Activated B cell treated with CpG ODN at 0.5 μM for 24 hours (primary cell): ENCODE measurements at places on chromosomes 12 and 14.
A peak's percentile ranks its signal among the peaks of the same experiment; 100 is the strongest.

DNA sequence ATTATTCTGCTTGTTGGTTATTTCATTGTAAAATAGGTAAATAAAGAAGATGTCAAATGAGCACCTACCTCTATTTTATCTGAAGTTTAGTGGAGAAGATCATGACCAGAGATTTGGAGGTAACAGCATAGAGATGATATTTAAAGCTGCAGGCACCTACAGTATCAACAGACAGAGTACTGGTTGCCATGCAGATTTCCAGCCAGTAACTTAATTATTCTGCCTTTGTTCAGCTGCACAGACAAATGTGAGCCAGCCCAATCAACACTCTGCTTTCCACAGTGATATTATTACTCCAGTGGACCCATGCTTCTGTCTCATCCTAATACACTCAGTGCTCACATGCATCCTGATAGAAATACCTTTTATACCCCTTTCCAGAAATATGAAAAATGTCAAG, 348.5 kb upstream of the RGS6 start:
- peaks cover 27% of the 10 kb centered on the region for H3K4me1 ChIP-seq
- H3K36me3 ChIP-seq = peaks cover 32% of the 10 kb centered on the region
- no peak overlapping the region for H3K4me3 ChIP-seq
- no peak overlapping the region for H3K27ac ChIP-seq

DNA sequence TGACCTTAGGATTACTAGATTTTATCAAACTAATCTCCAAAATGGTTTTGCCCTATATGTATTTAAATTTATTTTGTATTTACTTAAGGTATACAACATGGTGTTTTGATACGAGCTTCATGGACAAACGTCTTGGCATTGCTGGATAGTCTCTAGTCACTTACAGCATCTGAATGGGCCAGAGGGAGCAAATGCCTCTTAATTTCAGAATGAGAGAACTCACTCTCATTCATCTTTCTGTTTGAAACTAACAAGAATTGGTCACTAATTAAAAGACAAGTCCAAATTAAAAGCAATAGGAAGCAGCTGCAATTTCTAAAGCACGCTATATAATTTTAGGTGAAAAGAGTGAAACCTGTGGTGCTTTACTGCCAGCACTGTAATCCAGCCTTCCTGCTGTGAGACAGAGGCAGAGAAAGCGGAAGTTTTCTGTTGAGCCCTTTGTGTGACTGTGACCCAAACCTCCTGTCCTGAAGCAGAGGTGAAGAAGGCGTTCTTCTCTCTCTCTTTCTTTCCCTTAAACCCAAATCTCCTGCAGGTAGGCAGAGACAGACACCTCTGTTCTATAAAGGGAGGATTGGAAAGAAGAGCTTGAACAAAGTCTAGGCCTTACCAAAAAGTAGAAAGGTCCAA, 184.6 kb upstream of the NAV3 start:
- H3K27ac ChIP-seq = no peak overlapping the region
- no peak for DNase-seq
- no peaks in the 10 kb centered on the region for H3K27me3 ChIP-seq
- H3K4me1 ChIP-seq = no peaks in the 10 kb centered on the region
- H3K4me3 ChIP-seq = no peak overlapping the region

DNA sequence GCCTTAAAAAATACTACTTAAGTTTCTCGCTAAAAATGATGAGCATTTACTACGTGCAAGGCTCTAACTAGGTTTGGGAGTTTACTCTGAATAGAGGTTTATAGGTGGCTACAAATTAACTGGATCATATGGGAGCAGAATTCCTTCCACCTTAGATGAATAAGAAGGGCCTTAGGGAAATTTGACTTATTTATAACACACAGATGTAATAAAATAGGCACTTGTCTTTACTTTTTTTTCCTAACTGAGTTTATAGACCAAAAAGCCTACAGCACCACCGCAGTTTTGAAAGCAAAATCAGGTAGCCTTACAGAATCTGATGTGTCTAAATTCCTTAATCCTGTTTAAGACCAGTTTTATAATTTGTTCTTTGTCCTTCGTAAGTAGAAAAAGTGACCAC, 10.5 kb downstream of the AEBP2 start:
- H3K4me3 ChIP-seq = no peak overlapping the region
- H3K27ac ChIP-seq = no peak overlapping the region
- peaks cover 64% of the 10 kb centered on the region for H3K4me1 ChIP-seq
- H3K27me3 ChIP-seq = no peaks in the 10 kb centered on the region

GRCh38 chr12:1842183-1842904, 22.0 kb downstream of the LRTM2 start:
- no peak for DNase-seq
- peaks cover 34% of the 10 kb centered on the region for H3K4me1 ChIP-seq
- H3K27me3 ChIP-seq = peaks cover 9% of the 10 kb centered on the region
- no peaks in the 10 kb centered on the region for H3K36me3 ChIP-seq

- no peaks in the 10 kb centered on the region for H3K36me3 ChIP-seq
- H3K27me3 ChIP-seq = peaks cover 29% of the 10 kb centered on the region
- DNase-seq = no peak
- no peak overlapping the region for H3K27ac ChIP-seq
Observed at GRCh38 chr14:94998685-94999084, 158.6 kb downstream of the DICER1 start.

- DNase-seq = no peak
- H3K36me3 ChIP-seq = peaks cover 33% of the 10 kb centered on the region
- H3K4me3 ChIP-seq = no peak overlapping the region
- peaks cover 13% of the 10 kb centered on the region for H3K4me1 ChIP-seq
Observed at GRCh38 chr12:50633955-50634354, 129.2 kb downstream of the DIP2B start.

GRCh38 chr14:59464486-59465315, 479 bp downstream of the GPR135 start:
- H3K27me3 ChIP-seq = no peaks in the 10 kb centered on the region
- DNase-seq = peak; percentile 64
- H3K27ac ChIP-seq = peak overlapping the region; percentile 48
- peaks cover 14% of the 10 kb centered on the region for H3K4me1 ChIP-seq
- no peaks in the 10 kb centered on the region for H3K36me3 ChIP-seq
- H3K4me3 ChIP-seq = peak overlapping the region; percentile 86

DNA sequence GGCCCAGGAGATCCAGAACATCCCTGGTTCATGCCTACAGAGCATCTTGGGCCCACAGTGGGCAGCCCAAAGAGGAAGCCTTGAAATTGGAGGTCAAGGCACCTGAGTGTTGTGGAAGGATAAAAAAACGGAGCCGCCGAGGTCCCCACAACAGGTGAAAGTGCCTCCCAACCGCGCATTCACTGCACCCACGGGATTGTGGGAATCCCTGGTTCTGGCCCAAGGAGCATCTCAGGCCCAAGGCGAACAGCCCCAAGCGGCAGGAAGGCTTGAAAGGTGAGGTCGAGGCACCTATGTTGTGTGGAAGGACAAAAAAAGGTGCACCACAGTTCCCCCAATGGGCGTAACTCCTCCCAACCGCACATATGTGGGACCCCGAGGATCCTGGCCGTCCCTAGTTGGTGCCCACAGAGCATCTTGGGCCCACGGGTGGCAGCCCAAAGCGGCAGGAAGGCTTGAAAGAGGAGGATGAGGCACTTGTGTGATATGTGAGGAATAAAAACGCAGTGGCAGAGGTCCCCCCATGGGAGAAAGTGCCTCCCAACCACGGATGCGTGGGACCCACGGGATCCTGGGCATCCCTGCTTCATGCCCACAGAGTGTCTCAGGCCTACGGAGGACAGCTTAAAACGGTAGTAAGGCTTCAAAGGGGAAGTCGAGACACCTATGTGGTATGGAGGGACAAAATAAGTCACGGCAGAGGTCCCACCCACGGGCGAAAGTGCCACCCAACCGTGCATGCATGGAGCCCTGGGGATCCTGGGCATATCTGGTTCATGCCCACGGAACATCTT, 583.9 kb downstream of the ALG10 start:
- H3K4me3 ChIP-seq = no peak overlapping the region
- H3K27ac ChIP-seq = no peak overlapping the region
- peak; percentile 1 for DNase-seq
- no peaks in the 10 kb centered on the region for H3K27me3 ChIP-seq

DNA sequence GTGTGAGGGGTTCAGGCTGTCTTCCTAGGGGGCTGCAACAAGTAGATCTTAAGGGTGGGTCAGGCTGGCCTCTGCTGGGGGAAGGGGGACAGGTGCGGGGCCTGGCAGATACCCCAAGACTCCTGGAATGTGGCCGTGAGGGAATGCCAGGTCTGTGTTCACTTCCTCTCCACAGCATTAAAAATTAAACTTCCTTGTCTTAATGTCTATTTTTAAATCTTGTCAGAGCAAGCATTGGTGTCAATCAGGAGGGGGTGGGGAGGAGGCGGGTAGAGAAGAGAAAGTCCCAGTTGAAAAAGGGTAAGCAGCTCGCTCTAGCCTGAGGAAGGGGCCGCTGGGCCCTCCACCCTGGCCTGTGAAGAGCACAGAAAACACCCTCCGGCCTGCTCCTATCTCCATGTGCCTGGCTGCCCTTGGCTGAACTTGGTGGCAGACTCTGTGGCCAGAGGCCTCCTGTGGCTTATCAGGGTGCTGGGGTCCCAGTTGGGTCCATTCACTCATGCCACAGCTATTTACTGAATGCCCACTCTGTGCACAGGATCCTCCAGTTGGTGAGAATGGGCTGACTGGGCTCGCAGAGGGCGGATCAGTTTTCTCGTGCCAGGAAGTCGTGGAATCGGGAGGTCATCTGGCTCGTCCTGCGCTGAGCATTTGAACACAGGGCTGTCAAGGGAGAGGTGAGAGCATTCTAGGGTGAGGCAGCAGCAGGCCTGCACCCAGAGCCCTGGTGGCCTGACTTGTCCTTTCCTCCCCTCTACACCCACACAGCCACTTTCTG, 128.8 kb downstream of the TSPAN9 start:
- peaks cover 5% of the 10 kb centered on the region for H3K4me1 ChIP-seq
- no peak overlapping the region for H3K4me3 ChIP-seq
- no peak for DNase-seq
- no peaks in the 10 kb centered on the region for H3K36me3 ChIP-seq

DNA sequence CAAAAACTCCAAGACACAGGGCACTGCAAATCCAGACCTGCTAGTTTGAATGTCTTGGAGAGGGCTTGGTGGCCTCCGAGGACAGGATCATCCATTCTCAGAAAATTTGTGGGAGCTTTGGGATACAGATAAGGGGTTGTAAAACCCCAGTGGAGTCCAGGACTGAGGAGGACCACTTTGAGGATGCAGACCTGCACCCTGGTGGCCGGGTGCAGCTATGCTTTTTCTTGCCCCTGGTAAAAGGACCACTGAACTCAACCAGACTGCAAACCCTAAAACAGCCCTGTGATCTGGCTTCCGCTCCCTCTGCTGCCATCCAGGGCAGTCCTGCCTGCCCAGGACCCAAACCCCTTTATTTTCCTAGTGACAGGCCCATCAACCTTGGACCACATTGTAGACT, 169.5 kb upstream of the DAAM1 start:
- H3K36me3 ChIP-seq = no peaks in the 10 kb centered on the region
- no peak overlapping the region for H3K27ac ChIP-seq
- DNase-seq = no peak
- H3K4me3 ChIP-seq = no peak overlapping the region
- H3K27me3 ChIP-seq = no peaks in the 10 kb centered on the region

DNA sequence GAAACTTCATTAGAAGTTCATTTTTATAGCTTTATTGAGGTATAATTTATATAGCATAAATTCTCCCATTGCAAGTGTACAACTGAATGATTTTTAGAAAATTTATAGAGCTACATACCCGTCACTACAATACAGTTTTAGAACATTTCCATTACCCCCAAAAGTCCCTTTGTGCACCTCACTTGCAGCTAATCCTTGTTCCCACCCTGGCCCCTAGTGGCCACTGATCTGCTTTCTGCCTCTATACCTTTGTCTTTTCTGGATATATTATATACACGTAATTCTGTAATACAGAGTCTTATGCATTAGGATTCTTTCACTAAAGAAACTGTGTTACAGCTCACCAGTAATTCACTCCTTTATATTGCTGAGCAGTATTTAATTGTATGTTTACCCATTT, 145.1 kb upstream of the DIO2 start:
- no peak overlapping the region for H3K4me3 ChIP-seq
- H3K27me3 ChIP-seq = no peaks in the 10 kb centered on the region
- H3K4me1 ChIP-seq = no peaks in the 10 kb centered on the region
- no peak overlapping the region for H3K27ac ChIP-seq

- peaks cover 17% of the 10 kb centered on the region for H3K4me1 ChIP-seq
- peaks cover 37% of the 10 kb centered on the region for H3K27me3 ChIP-seq
- H3K27ac ChIP-seq = peak within 1 kb of the TSS; percentile 24
- no peaks in the 10 kb centered on the region for H3K36me3 ChIP-seq
- DNase-seq = peak; percentile 37
Observed at GRCh38 chr12:93571925-93572711, at the start of gene SOCS2. TSS of gene SOCS2 (plus strand) at chr12:93572675. CDS start at chr12:93572898, 223 bp downstream.

GRCh38 chr12:116222358-116222757, 55.1 kb downstream of the MED13L start:
- no peak for DNase-seq
- no peaks in the 10 kb centered on the region for H3K27me3 ChIP-seq
- H3K36me3 ChIP-seq = peaks cover 21% of the 10 kb centered on the region
- no peak overlapping the region for H3K4me3 ChIP-seq

GRCh38 chr12:56346675-56347074, 8.0 kb downstream of the IL23A start:
- peaks cover 88% of the 10 kb centered on the region for H3K36me3 ChIP-seq
- H3K27ac ChIP-seq = no peak overlapping the region
- H3K4me3 ChIP-seq = no peak overlapping the region
- H3K27me3 ChIP-seq = no peaks in the 10 kb centered on the region
- DNase-seq = no peak
- H3K4me1 ChIP-seq = no peaks in the 10 kb centered on the region

DNA sequence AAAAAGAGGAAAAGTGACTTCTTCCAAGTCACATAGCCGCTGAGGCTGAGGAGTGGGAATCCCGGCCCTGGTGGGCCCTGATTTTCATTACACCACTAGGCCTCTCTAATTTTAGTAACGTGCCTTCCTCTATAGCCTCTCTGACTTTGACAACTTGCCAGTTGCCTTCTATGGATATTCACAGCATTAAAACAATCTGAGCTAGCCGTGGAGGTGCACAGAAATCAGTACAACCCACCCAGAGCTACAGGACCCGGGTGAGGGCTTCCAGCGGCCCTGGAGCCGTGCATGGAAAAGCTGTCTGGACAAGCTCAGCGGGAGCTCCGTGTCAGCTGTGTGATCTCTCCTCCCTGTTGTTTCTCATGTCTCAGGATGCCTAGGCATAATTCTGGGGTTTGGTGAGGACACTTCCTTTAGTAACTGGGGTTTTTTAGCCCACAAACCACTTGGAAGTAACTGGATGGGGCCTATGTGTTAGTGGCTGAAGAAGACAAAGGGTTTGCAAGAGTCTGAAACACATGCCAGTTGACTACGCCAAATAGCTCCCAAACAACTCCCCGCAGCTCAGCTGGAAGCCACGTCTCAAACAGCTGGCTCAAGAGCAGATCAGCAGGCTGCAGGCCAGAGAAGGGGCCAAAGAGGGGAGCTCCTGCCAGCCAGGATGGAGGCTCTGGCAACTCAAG, 53.0 kb downstream of the SSH1 start:
- no peak overlapping the region for H3K4me3 ChIP-seq
- DNase-seq = no peak
- H3K36me3 ChIP-seq = peaks cover 58% of the 10 kb centered on the region
- H3K27me3 ChIP-seq = no peaks in the 10 kb centered on the region
